ENCODE measurements at places on chromosomes 7 and 10. TPM values are rescaled to one million over a fixed set of nuclear protein-coding genes. Genes with fewer than 3 reads are reported as not detected.

The ACSM6 gene
- total RNA-seq = not detected

The SORCS3 gene
- not detected for total RNA-seq

The SPDYE8 gene
- total RNA-seq = not detected

The BICC1 gene
- 74.9 TPM for total RNA-seq

The SDK1 gene
- total RNA-seq = 1.4 TPM

The TFEC gene
- total RNA-seq = 0.16 TPM

The ADAM12 gene
- total RNA-seq = 9.1 TPM

The TAC1 gene
- total RNA-seq = 0.16 TPM

The MRLN gene
- total RNA-seq = not detected

The TMEM270 gene
- not detected for total RNA-seq

The UCMA gene
- total RNA-seq = not detected
